Hair follicle dermal papilla cell (primary cell): ENCODE measurements at places on chromosomes 11 and 22. TPM values are rescaled to one million over a fixed set of nuclear protein-coding genes. Genes with fewer than 3 reads are reported as not detected.

The LIPT2 gene
- 1.7 and 2.6 TPM in 2 replicates for total RNA-seq

The TRIM77 gene
- not detected in 2 replicates for total RNA-seq

The SLC6A5 gene
- total RNA-seq = not detected in 2 replicates

The CDHR5 gene
- total RNA-seq = not detected in 2 replicates

The GAL3ST3 gene
- 0.16 TPM in 1 of 2 replicates, not detected in the other for total RNA-seq

The DRAP1 gene
- total RNA-seq = 95.9 and 100 TPM in 2 replicates

The MUC15 gene
- total RNA-seq = not detected in 2 replicates

The LRRC56 gene
- total RNA-seq = 0.65 and 0.85 TPM in 2 replicates

The NCAM1 gene
- 4.2 and 6.7 TPM in 2 replicates for total RNA-seq

The SEC14L6 gene
- total RNA-seq = not detected in 2 replicates

The LGALS12 gene
- total RNA-seq = not detected in 2 replicates

The PTPRCAP gene
- 0.32 TPM in 1 of 2 replicates, not detected in the other for total RNA-seq

The OR5L2 gene
- not detected in 2 replicates for total RNA-seq

The HEPHL1 gene
- total RNA-seq = not detected in 2 replicates

The POLR3H gene
- 33.6 and 42.0 TPM in 2 replicates for total RNA-seq

The FZD4 gene
- 5.2 and 9.1 TPM in 2 replicates for total RNA-seq

The CDON gene
- total RNA-seq = 368 and 408 TPM in 2 replicates

The OR5B21 gene
- not detected in 2 replicates for total RNA-seq

The OR2AG2 gene
- 0.12 and 0.16 TPM in 2 replicates for total RNA-seq

The LMNTD2 gene
- 0.61 and 0.97 TPM in 2 replicates for total RNA-seq

The PHF21B gene
- not detected in 2 replicates for total RNA-seq

The LRRC75B gene
- 6.4 and 10.1 TPM in 2 replicates for total RNA-seq

The SMCO4 gene
- total RNA-seq = 11.0 and 14.3 TPM in 2 replicates

The SCGB1A1 gene
- total RNA-seq = not detected in 2 replicates

The APOL4 gene
- 1.8 and 2.9 TPM in 2 replicates for total RNA-seq

The CSRP3 gene
- total RNA-seq = not detected in 2 replicates

The WBP2NL gene
- total RNA-seq = 1.6 and 2.2 TPM in 2 replicates

The DYNC2H1 gene
- total RNA-seq = 51.6 and 79.0 TPM in 2 replicates
